ENCODE measurements at places on chromosomes 7 and 10. TPM values are rescaled to one million over a fixed set of nuclear protein-coding genes. Genes with fewer than 3 reads are reported as not detected.

- no peak for DNase-seq
These were observed 27.9 kb downstream of the KAZALD1 start for GRCh38 chr10:101089520-101090299.

DNA sequence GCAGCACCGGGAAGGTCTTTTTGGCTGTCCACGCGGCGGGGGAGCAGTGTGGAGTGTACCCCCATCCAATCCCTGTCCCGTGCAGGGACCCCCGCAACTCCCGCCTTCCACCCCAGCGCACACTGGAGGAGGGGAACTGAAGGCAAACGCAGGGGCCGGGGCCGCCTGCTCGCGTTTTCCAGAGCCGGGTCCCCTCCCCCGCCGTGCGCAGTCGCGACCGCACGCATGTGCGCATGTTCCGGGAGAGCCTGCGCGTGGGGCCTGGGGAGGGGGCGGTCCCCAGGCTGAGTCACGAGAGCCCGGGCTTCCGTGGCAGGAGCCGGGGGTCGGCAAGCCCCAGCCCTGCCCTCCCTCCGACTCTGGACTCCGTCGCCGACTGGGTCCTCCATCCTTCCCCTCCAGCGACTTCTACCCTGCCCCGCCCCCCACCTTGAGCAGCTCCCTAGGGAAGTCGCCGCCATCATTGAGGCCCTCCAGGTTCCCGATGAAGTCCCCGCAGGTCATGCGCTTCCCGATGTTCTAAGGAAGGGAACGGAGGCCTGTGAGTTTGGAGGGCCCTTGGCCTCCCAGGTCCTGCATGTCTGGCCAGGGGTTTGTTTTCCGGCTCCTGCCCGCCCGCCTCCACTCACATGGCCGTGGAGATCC lies 8.0 kb downstream of the PSD start:
- no peak for DNase-seq

DNA sequence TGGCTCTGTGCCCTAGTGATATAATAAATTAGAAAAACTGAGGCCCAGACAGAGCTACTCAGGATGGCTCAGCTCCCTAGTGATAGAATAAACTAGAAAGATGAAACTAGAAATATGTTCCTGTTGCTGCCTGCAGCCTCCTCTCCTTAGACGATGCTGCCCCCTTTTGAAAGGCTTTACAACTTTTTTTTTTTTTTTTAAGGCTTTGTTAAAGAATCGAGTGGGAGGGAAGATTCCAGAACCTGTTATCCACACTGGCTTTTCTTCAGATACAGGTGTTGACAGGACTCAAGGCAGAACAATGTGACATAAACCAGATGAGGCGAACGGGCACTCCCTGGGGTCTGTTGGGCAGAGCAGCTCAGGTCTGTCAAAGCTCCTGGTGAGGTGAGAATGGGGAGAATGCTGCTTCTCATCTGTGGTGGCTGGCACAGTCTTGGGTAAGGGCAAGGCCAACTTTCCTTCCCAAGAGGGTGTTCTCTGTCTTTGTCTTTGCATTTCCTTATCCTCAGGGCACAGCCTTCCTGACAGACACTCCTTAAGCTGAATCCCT lies 175.1 kb downstream of the COBL start:
- DNase-seq, result peak; percentile 48

DNA sequence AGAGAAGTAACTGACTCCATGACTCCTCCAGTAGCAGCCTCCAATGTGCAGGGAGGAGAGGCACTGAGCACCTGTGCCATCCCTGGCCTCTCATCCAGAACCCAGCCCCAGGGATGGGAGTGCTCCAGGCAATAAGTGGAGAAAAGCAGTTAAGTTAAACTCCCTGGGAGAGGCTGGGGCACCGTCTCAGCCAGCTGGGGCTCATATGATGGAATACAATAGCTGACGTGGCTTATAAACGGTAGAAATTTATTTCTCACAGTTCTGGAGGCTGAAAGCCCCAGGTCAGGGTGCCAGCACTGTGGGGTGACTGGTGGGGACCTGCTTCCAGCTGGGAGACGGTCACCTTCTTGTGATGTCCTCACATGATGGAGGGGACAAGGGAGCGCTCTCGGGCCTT lies 94.7 kb downstream of the RAMP3 start:
- DNase-seq, result no peak

ASB10 gene
- polyA plus RNA-seq, result not detected

HSPA12A gene
- 5.9 TPM for polyA plus RNA-seq

DNA sequence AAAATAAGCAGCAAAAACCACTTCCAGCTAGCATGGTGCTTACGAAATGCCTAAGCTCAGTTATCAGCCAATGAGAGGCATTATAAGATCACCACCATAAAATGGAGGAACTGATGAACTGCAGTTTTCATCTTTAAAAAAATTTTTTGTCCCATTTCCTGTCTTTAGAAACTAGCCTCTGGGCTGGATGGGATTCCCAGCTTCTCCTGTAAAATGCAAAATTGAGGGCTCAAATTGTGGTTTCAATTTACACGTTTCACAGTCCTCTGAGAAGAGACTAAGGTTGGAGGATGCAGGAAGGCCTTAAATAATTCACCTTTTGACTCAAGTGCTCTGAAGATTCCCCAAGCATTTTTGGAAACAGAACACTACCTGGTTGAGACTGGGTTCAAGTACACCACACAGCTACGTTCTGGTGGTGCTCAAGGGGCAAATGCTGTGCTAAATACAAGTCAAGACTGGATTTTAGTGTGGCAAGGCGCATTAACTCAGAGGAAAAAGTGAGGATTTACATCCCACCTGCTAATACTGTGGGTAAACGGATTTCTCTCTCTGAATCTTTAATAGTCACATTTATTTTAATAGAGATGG lies 951 bp downstream of the ZNF25 start:
- peak; percentile 6 for DNase-seq

CHST3 gene
- polyA plus RNA-seq, result 18.1 TPM

INHBA gene
- 58.2 TPM for polyA plus RNA-seq

- DNase-seq, result no peak
These were observed 8.9 kb upstream of the TSPAN13 start for GRCh38 chr7:16744518-16745250.

DNA sequence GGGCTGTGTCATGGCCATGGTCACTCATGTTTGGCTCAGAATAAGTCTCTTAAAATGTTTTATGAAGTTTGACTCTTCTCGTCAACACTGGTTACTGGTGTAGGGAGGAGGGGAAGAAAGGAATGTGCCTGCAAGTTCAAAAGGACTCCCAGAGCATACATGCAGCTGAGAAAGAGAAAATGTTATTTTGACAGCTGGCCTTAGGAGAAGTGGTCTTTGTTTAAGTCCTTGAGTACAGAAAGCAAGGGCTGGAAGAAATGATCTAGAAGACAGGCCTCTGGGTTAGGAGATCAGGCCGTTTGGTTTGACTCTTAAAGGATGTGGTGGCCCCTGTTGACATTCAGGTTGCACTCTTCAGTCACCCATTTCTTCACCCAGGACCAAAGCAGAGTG lies 245.5 kb downstream of the REEP3 start:
- no peak for DNase-seq

TMEM130 gene
- polyA plus RNA-seq, result not detected

DNA sequence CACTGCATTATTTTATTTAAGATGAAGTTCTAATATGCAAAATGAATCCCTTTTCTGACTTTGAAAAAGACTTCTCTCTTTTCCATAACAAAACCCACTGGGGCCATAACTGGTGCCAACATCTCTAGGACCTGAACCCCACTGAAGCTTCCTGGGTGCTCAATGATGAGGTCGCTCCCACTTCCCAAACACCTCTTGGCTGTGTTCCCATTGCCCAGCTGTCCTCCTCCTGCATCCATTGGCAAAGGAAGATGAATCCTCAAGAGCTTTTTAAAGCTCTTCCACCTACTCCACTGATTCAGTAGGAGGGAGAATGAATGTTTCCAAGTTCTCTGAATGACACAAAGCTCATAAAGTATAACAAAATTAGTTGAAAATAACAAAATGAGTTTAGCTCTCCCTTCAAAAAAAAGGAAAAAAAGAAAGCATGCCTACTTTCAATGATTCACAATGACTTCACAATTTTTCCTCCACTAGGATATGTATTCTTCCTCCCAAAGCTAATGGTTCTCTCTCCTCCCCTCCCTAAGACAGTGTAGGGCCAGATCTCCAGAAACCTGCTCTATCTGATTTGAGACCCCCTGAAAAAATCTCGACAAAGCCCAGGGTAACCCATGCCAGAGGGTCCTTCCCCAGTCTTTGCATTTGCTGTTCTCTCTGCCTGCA lies 64.8 kb downstream of the SORBS1 start:
- no peak for DNase-seq
